Large intestine (tissue), 12 donors: ENCODE measurements at places on chromosomes 16 and 17. TPM values are rescaled to one million over a fixed set of nuclear protein-coding genes. Genes with fewer than 3 reads are reported as not detected.
A peak's percentile ranks its signal among the peaks of the same experiment; 100 is the strongest.

Gene NACA2
- 0.81 TPM for polyA plus RNA-seq

Gene MYH2
- polyA plus RNA-seq, result 0.03 TPM

Gene PDPK1
- polyA plus RNA-seq, result 39.7 TPM

Gene ZG16B
- polyA plus RNA-seq, result 4.3 TPM

Gene RDM1
- 5.6 TPM for polyA plus RNA-seq

Gene ARL5C
- polyA plus RNA-seq, result not detected

DNA sequence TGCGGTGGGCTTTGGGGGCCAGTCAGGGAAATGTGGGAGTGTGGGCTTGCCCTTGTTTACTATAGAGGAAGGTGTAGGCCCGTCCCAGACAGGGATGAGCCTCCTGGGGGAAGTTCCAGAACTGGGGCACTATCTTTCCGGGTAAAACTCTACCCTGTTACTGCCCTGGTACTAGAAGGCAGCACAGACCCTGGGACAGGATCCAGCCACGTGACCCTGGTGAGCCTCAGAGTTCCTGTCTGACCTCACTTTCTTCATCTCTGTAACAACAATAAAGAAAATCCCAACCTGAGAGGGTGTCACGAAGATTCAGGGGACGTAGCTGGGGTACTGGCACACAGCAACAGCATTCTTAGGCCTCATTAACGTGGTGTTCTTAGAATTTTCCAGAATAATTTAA is 239.6 kb upstream of the FOXF1 start:
- no peaks in the 10 kb centered on the region for H3K36me3 ChIP-seq
- H3K27ac ChIP-seq, result no peak overlapping the region
- no peak overlapping the region for H3K4me3 ChIP-seq
- peaks cover 14% of the 10 kb centered on the region for H3K27me3 ChIP-seq
- H3K4me1 ChIP-seq, result peaks cover 2% of the 10 kb centered on the region

GRCh38 chr17:41919165-41919817 is 540 bp upstream of the ACLY start:
- H3K27ac ChIP-seq, result peak overlapping the region; percentile 80
- peaks cover 38% of the 10 kb centered on the region for H3K4me1 ChIP-seq
- peak overlapping the region; percentile 95 for H3K4me3 ChIP-seq
- no peaks in the 10 kb centered on the region for H3K36me3 ChIP-seq
- DNase-seq, result no peak

GRCh38 chr17:28904800-28905199 is 1.9 kb upstream of the DHRS13 start:
- peaks cover 13% of the 10 kb centered on the region for H3K4me1 ChIP-seq
- H3K4me3 ChIP-seq, result no peak overlapping the region
- no peak for DNase-seq
- H3K36me3 ChIP-seq, result peaks cover 44% of the 10 kb centered on the region

GRCh38 chr16:65895486-65895885 is 471.0 kb upstream of the CDH5 start:
- DNase-seq, result no peak
- H3K4me3 ChIP-seq, result no peak overlapping the region
- no peaks in the 10 kb centered on the region for H3K36me3 ChIP-seq

DNA sequence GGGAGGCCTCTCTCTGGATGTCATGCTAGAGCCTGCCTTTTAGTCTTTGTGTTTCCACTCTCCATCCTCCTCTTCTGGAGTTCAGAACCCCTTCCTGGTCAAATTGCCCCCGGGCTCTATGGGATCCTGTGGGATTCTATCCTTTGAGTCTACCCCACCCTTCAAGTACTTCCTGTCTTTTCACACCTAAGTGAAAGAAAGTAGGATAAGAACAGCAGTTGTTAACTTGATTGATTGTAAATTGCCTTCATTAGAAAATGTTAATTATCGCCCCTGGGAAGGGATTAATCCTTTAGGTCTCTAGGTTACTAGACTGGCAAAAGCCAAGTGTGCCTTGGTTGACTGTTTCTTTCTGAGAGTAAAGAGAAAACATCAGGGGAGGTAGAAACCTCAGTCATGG is 30.1 kb downstream of the PRKCB start:
- H3K27ac ChIP-seq, result no peak overlapping the region
- peaks cover 8% of the 10 kb centered on the region for H3K27me3 ChIP-seq
- no peaks in the 10 kb centered on the region for H3K4me1 ChIP-seq
- no peak overlapping the region for H3K4me3 ChIP-seq

GRCh38 chr16:57042157-57043111 is 49.9 kb upstream of the CPNE2 start:
- no peak overlapping the region for H3K4me3 ChIP-seq
- no peaks in the 10 kb centered on the region for H3K27me3 ChIP-seq
- no peak for DNase-seq
- H3K4me1 ChIP-seq, result no peaks in the 10 kb centered on the region

DNA sequence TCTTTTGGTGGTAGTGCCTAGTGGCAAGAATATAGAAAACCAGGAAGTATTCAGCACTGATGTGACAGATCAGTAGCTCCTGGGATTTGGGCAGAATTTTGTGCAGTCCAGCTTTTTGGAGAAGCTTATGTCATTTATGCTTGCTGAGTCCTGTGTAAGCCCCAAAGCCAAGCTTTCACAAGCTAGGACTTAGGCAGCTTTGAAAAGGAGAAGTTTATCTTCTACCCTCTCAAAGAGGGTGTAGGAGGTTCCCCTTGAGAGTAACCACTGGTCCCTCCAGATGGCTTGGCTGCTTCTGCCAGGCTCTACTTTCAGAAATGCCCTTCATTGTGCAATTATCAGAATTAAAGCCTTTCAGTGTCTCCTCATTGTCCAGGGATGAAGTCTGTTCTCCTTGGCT is 78.8 kb downstream of the CES1 start:
- DNase-seq, result no peak
- no peak overlapping the region for H3K27ac ChIP-seq
- no peaks in the 10 kb centered on the region for H3K36me3 ChIP-seq
- H3K27me3 ChIP-seq, result no peaks in the 10 kb centered on the region
- H3K4me3 ChIP-seq, result no peak overlapping the region

DNA sequence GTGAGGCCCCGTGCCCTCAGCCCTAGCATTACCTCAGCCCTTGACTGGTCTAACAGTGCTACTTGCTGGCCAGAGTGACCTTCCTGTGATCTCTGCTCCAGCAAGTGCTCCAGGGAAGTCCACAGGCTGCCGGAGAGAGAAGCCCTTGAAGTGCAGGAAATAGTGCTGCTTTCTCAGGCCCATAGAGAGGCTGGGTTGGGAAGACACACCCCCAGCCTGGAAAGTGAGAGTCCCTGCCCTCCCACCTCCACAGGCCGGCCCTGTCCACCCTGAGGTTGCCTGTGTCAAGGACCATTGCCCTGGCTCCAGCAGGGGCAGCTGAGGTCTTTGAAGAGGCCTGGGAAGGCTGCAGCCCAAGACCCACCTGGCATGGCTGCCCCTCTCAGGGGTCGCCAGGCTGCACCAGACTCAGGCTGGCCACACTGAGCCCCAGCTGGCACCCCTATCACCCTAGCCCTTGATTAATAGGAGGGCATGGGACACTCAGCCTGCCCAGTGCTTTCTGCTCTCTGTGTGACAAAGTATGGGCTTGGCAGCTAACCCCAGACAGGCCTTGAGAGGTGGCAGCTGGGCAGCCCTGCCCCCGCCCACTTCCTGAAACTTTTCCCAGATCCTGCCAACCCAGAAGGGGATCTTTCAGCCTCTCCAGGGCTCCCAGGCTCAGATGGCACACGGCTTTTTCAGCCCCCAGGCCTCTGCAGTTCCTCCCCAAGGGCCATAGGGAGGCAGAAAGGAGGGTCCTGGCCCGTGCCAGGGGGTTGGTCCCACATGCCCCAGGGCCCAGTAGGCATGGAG is 21.7 kb downstream of the ATP6V0D1 start:
- H3K27ac ChIP-seq, result peak overlapping the region; percentile 0
- H3K36me3 ChIP-seq, result peaks cover 20% of the 10 kb centered on the region

DNA sequence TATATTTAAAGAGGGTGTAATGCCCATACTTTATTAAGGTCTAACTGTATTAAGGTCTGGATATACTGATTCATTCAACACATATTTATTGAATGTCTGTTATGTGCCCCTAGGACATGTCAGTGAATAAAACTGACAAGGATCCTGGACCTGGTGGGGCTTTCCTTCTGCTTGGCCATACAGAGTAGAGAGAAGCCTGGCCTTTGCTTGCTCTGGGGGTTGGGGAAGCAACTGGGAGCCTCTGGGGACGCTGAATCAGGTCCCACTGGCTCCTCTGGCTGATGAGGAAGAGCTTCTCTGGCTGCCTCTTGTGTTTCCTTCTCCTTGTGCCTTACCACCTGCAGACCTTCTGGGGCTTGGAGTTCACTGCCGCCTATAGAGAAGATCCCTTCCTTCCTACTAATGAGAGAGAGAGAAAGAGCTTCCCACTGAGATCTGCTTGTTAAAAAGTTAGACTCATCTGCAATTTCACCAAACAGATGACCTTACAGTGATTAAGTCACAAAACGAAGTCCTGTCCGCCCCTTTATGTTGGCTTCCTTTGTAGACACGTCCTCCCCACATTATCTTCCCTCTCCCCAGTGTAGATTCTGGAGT is 49.7 kb downstream of the MSI2 start:
- H3K27ac ChIP-seq, result no peak overlapping the region
- DNase-seq, result no peak
- H3K27me3 ChIP-seq, result no peaks in the 10 kb centered on the region
- H3K4me1 ChIP-seq, result peaks cover 16% of the 10 kb centered on the region

- H3K36me3 ChIP-seq, result no peaks in the 10 kb centered on the region
- H3K4me3 ChIP-seq, result no peak overlapping the region
- no peaks in the 10 kb centered on the region for H3K27me3 ChIP-seq
- DNase-seq, result no peak
- H3K4me1 ChIP-seq, result peaks cover 6% of the 10 kb centered on the region
Observed at GRCh38 chr17:65593855-65594845, 32.7 kb upstream of the AXIN2 start.

DNA sequence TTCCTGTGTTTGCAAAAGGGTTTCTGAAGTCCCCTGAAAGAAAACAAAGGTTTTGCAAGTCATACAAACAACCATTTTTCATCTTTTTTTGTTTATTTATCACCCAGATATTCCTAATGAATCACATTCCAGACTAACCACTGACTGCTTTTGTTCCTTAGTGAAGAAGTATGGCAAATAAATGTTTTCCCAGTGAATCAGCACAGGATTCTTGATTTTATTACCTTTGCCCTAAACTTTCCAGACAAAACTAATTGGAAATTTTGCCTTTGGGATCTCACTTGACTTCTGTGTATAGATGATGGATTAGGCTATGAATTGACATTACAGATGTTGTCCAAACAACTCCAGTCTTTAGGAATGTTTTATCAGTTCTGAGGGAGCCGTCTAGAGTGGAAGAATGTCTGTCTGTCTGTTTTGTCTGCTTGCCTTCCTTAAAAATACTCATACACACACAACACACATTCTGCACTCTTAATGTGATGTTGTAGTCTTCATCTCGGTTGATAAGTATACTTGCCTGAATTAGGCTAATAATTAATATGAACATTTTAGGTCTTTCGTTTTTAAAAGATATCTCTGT is 48.9 kb downstream of the VMP1 start:
- peaks cover 24% of the 10 kb centered on the region for H3K36me3 ChIP-seq
- no peaks in the 10 kb centered on the region for H3K4me1 ChIP-seq
- H3K27ac ChIP-seq, result no peak overlapping the region
- no peak overlapping the region for H3K4me3 ChIP-seq
- no peak for DNase-seq
- no peaks in the 10 kb centered on the region for H3K27me3 ChIP-seq

GRCh38 chr17:58991718-58992331 is 114.9 kb downstream of the TRIM37 start:
- H3K27me3 ChIP-seq, result no peaks in the 10 kb centered on the region
- peak overlapping the region; percentile 73 for H3K27ac ChIP-seq
- peaks cover 12% of the 10 kb centered on the region for H3K4me1 ChIP-seq
- DNase-seq, result peak; percentile 92

- no peaks in the 10 kb centered on the region for H3K4me1 ChIP-seq
- H3K4me3 ChIP-seq, result no peak overlapping the region
Observed at GRCh38 chr17:76397687-76398522, 13.5 kb downstream of the SPHK1 start.

DNA sequence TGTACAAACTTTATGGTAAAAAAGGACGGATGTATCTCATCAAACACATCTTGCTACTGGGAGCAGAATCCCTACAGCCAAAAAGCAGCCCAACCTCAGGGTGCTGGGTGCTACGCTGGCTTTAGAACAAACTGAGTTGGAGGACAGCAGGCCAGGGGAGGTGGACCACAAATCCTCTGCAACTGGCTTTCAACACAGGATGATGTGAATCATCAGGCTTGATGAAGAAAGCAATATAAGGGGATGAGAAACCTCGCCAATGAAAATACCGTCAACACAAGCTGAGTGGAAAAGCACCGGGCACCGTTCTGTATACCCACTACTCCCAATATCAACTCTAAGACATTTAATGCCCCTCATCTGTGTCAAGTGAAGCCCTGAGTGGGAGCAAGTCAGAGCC is 14.3 kb downstream of the HBQ1 start:
- H3K27ac ChIP-seq, result no peak overlapping the region
- no peak overlapping the region for H3K4me3 ChIP-seq
- no peaks in the 10 kb centered on the region for H3K27me3 ChIP-seq
- no peaks in the 10 kb centered on the region for H3K4me1 ChIP-seq
- DNase-seq, result no peak

DNA sequence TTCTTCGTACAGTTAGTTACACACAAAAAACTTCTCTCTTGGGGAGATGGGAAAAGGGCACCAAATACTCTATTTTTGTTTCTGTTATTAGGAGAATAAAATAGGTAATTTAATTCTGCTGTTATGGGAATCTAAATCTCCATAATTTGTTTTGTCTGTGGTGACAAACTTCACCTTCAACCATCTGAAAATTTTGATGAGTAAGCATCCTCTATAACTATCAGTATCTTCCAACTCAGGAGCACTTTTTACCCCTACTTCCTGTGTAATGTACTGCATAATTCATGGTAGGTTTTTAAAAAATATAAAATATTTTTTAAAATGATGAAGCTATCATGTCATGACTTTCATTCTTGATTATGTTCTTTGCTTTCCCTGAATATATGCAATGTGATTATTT is 33.6 kb upstream of the CNTNAP4 start:
- H3K4me3 ChIP-seq, result no peak overlapping the region
- no peaks in the 10 kb centered on the region for H3K36me3 ChIP-seq
- H3K27me3 ChIP-seq, result no peaks in the 10 kb centered on the region
- no peak overlapping the region for H3K27ac ChIP-seq

DNA sequence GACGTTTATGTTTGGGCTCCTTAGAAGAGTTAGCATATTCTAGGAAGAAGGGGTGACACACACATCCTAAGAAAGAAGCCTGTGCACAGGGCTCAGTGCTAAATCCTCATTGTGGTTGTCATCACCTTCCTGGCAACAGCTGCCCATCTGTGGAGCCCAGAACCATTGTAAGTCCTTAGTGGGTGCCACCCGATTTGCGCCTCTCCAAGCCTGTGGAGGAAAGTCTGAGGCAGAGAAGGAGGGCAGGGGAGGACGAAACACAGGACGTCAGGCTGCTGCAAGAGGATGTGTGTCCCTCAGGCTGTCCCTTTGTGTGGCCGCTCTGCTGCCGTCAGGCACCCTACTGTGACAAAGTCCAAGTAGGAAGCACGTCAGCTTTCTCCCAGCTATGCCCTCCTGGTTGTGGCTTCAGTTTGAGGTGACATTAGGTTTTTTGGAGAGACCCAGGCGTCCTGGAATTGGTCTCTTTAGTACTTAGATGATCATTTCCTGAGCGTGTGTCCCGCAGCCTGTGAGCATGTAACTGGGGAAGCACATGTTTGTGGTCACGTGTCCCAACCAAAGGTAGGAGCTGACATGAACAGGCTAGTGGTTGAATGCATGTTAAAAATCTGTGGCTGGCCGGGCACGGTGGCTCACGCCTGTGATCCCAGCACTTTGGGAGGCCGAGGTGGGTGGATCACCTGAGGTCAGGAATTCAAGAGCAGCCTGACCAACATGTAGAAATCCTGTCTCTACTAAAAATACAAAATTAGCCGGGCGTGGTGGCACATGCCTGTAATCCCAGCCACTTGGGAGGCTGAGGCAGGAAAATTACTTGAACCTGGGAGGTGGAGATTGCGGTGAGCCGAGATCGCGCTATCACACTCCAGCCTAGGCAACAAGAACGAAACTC is 10.7 kb downstream of the CLUAP1 start:
- H3K4me1 ChIP-seq, result no peaks in the 10 kb centered on the region
- no peaks in the 10 kb centered on the region for H3K27me3 ChIP-seq
- peaks cover 80% of the 10 kb centered on the region for H3K36me3 ChIP-seq
- H3K4me3 ChIP-seq, result no peak overlapping the region
- DNase-seq, result no peak
